Upper lobe of right lung (tissue), 1 donor: ENCODE measurements at places on chromosomes 16 and 17. TPM values are rescaled to one million over a fixed set of nuclear protein-coding genes. Genes with fewer than 3 reads are reported as not detected.

Gene KCNH4
- total RNA-seq, result 0.26 TPM

Gene MYO15A
- 2.8 TPM for total RNA-seq

Gene TBKBP1
- 14.7 TPM for total RNA-seq

Gene MAP2K4
- 36.5 TPM for total RNA-seq

Gene BRICD5
- total RNA-seq, result 7.5 TPM

Gene LGALS9B
- total RNA-seq, result not detected

Gene OR3A1
- not detected for total RNA-seq
